GM18507 (cell line): ENCODE measurements at places on chromosomes 7 and 10.

- no peak for DNase-seq
Observed at GRCh38 chr10:33187427-33187999, 147.0 kb downstream of the NRP1 start.

DNA sequence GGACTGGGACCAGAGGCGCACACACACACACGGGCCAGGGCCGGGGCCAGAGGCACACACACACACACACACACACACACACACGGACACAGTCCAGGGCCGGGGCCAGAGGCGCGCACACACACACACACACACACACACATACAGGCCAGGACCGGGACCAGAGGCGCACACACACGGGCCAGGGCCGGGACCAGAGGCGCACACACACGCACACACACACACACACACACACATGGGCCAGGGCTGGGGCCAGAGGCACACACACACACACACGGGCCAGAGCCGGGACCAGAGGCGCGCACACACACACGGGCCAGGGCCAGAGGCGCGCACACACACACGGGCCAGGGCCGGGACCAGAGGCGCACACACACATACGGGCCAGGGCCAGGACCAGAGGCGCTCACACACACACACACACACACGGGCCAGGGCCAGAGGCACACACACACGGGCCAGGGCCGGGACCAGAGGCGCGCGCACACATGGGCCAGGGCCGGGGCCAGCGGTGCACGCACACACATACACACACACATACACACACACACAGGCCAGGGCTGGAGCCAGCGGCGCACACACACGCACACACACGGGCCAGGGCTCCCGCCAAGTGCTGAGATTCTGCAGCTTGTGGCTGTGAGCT lies 268.8 kb downstream of the ELFN1 start:
- DNase-seq = no peak

DNA sequence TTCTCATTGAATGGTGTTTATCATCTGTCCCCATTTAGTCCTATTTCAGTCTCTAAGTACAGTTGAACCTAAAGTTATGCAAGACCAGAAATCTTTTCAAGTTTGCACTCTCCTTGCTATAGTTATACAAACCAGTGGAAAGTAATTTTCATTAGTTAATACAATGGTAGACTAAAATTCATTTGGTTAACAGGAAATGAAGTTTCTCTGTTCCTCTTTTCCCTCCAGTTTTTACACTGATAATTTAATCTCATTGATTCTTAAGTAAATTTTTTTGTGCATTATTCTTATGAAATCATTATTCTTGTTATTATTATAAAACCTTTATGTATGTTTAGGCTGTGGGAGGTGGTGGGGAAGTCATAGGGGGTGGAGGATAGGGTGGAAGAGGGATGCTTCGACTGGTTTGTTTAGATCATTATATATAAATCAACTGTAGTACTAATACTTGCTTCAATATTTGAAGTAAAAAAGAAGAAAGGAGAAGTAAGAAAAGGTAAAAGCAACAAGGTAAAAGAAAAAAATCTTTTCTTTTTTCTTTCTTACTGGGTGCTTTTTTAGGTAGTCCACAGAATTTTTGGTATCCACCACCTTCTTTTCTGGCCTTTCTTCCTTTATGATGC lies 104.1 kb downstream of the GPR85 start:
- DNase-seq = no peak

DNA sequence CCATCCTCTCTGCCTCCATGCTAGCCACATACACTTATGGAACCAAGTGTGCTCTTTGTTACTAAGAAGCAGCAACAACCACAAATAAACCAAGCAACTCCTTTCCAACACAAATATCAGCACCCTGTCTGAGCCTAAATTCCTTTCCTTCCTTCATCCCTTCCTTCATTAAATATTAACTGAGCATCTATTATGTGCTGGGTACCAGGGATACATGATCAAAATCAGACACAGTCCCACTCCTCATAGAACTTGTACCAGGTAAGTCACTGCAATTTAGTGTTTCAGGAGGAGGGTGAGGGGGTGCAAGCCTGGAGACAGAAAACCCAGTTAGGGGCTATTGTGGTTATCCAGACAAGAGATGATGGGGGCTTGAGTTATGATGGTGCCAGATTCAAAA lies 10.8 kb downstream of the CREB5 start:
- no peak for DNase-seq

- DNase-seq = no peak
Observed at GRCh38 chr7:50308532-50309385, 4.2 kb downstream of the IKZF1 start.

- no peak for DNase-seq
Observed at GRCh38 chr7:157498657-157499056, 161.9 kb downstream of the DNAJB6 start.

DNA sequence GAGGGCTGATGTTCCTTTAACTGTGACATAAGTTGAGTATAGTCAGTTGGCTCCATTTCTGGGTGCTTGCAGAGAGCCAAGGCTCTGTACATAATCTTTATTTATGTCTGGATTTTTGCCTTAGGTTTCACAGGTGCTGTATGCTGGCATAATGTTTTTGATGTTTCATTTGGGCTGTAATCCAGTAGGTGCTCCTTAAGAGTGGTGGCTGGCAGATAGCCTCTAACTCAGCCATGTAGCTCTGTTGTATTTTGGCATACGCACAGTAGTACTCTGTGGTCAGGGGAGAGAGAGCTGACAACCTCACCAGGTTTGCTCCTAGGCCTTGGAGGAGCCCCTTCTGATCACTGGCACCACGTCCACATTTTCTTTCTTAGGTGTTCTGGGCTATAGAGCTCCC lies 61.1 kb downstream of the RNF133 start:
- no peak for DNase-seq

DNA sequence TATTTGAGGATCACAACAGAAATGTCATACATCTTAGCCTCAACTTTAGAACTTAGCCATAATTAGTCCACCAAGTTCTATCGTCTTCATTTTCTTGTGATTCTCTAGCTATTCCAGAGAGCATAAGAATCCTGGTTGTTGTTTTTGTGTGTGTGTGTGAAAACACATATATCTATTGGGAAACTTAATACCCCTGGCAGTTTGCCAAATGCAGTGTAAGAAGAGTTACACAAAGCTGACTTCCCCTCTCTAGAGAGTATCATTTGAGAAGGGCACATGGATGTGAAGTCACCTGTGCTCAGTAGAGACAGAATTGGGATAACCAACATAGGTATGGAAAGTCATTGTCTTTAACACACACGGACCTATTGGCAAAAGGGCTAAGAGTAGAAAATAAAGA lies 19.3 kb downstream of the FOXI2 start:
- no peak for DNase-seq

- DNase-seq = no peak
Observed at GRCh38 chr7:68821846-68822245, 776.4 kb upstream of the AUTS2 start.

DNA sequence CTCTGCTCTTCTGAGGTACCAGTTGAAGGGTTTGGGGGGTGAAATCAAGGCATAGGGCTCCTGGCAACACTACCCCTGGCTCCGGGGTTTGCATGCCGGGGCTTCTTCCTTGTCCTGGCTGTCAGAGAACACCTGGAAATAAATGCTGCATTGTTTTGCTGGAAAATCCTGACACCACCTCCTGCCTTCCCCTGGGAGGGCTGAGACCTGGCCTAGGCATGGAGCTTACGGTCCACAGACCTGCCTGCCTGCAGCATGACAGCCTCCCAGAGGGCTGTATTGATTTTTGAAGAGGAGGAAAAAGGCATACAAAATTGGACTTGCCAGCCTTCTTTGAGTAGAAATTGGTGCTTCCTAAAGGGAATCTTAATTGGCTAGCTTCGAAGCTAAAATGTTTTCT lies 227.1 kb downstream of the MGMT start:
- DNase-seq = no peak

GRCh38 chr10:68184546-68184945 lies 47.4 kb downstream of the ATOH7 start:
- no peak for DNase-seq

DNA sequence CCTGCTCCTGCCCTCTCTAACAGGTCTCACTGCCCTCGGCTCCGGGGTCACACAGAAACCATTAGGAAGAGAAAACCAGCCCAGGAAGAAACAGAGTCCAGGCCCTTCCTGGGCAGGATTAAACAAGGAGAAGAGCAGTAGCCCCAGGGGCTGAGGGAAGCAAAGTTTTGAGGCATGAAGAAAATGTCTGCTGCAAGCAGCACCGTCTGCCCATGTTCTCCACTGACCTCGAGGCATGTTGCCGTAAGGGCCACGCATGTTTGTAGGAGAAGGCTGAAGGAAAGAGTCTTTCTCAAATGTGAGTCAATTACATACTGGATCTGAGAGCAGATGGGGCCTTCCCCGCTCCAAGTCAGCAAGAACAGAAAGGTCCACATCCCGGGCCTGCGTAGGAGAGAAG lies 4.2 kb downstream of the ZNF746 start:
- no peak for DNase-seq

DNA sequence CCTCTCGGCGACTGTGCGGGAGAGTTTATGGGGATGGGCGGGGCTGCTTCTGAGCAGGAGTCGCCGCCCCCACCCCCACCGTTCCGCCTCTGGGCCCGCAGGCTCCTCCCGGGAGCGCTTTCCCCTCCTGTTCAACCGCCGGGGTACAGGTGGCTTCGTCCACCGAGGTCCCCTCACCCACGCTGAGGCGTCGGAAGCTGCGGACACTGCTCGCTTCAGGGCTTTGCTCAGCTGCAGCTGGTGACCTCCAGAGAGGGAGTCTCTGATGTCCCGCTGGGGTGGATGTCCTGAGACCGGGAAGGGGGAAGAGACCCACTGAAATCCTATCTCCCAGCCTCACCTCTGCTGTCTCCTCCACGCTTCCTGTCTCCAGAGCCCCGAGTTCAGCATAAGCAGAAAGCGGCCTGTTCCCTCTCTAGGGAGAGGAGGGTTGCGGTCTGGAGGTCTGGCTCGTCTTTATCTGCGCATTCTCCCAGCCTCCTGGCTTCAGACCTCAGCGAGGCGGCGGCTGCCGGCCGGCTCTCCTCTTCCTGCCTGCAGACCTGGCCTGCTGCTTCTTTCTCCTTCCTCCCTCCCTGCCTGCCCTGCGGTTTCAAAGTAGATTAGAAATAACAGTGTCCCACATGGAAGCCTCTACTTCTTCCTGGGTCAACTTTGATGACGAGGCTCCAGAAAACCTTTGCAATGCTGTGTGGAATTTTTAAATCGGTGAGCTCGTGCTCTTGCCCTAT lies 1.8 kb downstream of the CYP2E1 start:
- no peak for DNase-seq

- DNase-seq = no peak
Observed at GRCh38 chr7:120989257-120990220, 1.0 kb downstream of the CPED1 start.

DNA sequence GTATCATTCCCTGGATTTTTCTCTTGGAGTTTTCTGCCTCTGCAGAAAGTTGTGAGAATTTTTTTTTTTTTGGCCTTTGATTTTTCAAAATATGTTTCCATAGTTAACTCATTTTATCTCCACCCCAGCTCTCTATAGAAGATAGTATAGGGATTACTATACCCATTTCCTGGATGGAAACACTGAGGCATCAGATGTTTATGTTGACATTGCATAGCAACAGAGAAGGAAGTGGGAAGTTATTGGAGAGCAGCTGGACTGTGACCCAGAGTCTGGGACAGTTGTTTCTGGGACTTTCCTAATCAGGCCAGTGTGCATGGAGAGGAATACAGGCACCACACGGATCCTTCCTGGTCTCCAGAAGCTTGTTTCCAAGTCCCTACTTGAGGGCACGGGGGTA lies 158.0 kb downstream of the CDH23 start:
- DNase-seq = no peak

GRCh38 chr7:258476-259190 lies 31.3 kb upstream of the FOXL3 start:
- no peak for DNase-seq

DNA sequence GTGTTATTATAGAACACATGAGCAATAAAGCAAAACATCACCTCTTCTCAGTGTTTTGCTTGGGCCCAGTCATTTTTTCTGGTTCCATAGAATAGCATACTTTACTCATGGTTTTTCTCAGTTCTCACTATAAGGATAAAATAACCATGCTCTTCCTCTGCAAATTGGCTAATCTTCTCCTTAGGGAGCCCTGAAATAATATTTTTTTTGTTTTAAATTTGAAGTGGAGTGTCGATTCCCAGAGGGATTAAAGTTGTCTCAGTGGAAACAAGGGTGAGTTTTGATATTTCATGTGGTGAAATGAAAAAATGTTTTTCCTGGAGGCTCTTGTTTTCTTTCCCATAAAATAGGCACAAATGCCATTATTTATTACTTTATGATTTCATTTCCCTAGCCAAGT lies 127.3 kb downstream of the NOC3L start:
- DNase-seq = no peak

DNA sequence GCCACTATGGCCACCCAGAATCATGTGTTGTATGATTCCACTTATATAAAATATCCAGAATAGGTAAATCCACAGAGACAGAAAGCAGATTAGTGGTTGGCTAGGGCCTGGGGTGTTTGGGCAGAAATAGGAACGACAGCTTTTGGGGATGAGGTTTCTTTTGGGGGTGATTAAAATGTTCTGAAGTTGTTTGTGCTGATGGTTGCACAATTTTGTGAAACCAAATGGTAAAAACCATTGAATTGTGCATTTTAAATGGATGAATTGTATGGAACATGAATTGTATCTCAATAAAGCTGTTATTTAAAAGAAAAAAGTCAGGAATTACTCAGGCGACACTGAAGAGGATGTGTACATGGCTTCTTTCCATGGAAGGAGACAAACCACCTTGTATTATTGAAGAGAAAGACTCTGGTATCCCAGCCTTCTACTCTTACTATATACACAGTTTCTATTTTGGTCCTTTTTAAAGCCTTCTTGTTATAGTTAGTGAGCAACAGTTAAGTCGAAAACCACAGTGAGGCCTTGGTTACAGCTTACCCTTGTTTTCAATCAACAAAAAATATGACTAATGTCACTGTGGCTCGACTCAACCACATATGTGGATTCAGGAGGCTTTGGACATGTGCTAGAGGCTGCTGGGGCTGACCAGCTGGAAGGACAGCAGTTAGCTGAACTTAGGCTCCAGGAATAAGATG lies 57.1 kb upstream of the KMT2E start:
- DNase-seq = no peak

DNA sequence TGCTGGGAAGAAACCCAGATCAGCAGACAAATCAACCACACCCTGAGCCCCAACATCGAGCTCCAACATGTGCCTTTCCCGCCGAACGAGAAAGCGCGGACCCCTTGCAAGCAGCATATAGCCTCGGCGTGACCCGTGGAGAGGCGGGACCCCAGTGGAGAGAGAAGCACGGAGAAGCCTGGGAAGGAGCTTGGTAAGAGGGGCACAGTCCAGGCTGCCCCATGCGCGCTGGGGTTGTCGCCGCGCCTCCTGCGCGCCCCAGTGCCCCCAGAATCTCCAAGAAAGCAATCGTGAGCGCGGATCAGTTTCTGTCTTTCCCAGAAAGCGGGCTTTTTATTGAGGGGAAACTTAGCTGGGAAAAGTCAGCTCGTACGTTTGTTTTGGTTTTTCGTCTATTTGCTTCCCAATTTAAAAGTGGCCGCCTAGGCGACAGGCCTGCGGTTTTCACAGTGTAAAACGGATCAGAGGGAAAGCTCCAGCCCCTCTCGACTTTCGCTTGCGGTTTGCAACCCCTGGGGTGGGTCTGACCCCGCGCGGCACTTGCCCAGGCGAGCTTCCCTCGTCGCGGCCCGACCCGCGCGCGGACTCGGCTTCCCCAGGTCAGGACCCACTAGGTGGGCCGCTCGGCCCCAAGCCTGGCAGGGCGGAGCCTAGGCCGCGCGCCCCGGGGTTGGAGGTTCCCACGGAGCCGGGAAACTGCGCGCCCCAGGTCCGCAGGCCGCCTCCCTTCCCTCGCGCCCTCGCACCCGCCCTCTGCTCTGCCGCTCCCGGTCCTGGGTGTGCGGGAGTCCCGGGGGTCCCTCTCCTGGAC lies 31.1 kb downstream of the SKIDA1 start:
- no peak for DNase-seq
